ENCODE measurements at places on chromosomes 12 and 14. TPM values are rescaled to one million over a fixed set of nuclear protein-coding genes. Genes with fewer than 3 reads are reported as not detected.

Gene CLEC9A
- total RNA-seq = 0.26 TPM

Gene LRRC10
- 3.2 TPM for total RNA-seq

Gene SERPINA3
- total RNA-seq = 390 TPM

Gene TAS2R46
- 0.71 TPM for total RNA-seq

Gene SNRNP35
- total RNA-seq = 26.4 TPM

Gene RPS26
- 48.8 TPM for total RNA-seq

Gene STAC3
- total RNA-seq = 2.3 TPM

Gene RHOJ
- total RNA-seq = 18.3 TPM
